ENCODE measurements at places on chromosomes 7 and 10. TPM values are rescaled to one million over a fixed set of nuclear protein-coding genes. Genes with fewer than 3 reads are reported as not detected.

MET gene
- 55.4 TPM for total RNA-seq

DNA sequence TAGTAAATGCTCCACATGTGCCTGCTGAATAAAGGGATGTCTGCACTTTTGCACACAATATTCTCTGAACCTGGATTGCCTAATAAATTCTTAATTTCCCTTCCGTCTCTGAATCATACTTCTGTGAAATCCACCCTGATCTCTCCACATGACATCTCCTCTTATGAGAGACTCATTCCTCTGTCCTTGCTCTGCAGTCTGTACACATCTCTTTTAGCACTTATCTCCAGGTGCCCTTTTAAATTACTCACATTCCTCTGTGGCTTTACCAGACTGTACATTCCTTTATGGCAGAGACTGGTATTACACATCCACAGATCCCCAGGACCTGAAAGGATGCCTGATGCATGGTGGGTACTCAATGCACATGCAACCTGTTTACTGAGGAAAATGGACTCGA is 527.6 kb downstream of the PHTF2 start:
- no peaks in the 10 kb centered on the region for H3K4me1 ChIP-seq
- no peak overlapping the region for H3K4me3 ChIP-seq
- H3K36me3 ChIP-seq: no peaks in the 10 kb centered on the region

DNA sequence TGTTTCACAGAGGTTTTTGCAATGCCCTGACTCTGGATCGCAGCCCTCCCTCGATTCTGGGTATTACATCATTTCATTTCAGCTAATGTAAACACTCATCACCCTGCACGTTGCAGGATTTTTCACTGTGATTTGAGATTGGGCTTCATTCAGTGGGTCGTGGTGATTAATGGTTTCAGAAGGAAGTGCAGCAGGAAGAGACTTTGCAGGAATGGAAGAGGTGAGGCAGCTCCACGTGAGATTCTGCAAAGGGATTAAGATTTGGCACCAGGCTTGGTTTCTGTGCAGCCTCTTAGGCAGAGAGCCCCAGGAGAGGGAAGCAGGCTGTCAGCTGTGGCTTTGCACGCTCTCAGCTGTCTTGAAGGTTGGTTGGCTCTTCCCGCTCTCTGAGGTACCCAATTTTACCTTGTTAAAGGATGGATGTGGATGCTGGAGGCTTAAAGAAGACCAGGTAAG is 95.2 kb downstream of the PLCE1 start:
- peaks cover 48% of the 10 kb centered on the region for H3K4me1 ChIP-seq
- H3K27ac ChIP-seq: no peak overlapping the region
- H3K27me3 ChIP-seq: peaks cover 2% of the 10 kb centered on the region
- H3K36me3 ChIP-seq: no peaks in the 10 kb centered on the region

DNA sequence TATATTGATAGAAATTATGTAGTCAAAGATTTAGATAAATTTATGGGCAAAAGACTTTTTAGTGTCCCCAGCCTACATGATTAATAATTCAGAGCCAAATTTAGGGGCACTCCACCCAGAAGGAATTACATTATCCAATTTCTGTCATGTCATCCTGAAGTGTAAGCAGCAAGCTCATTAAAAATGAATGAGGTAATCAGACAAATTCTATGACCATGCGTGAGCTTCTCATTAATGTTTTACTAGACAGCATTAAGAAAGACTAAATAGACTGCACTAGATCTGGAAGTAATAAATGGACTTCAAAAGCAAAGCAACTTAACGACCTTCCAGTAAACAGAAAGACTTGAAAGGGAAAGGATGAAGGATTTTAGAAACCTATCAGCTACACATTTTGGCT is 22.7 kb upstream of the TRUB1 start:
- H3K27ac ChIP-seq: no peak overlapping the region
- no peak for DNase-seq
- no peaks in the 10 kb centered on the region for H3K36me3 ChIP-seq
- H3K27me3 ChIP-seq: no peaks in the 10 kb centered on the region
